ENCODE measurements at places on chromosomes 3 and 15. TPM values are rescaled to one million over a fixed set of nuclear protein-coding genes. Genes with fewer than 3 reads are reported as not detected.

DNA sequence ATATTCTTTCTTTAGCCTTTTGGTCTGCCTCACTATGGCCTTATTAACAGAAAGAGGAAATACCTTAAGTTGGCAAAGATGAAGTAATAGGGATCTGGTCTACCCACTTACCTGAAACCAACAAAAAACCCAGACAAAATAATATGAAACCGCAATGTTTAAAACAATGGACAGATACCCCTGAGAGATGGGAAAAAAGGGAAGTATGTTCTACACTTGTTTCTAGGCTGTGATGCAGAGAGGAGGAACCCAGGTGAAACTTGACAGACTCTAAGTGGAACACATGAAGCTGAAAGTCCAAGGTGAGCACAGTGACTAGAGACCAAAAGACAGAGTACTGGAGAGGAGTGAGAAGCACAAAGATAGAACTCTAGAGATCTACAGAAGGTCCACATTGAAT, 78.4 kb downstream of the NR2E3 start:
- DNase-seq: no peak

DNA sequence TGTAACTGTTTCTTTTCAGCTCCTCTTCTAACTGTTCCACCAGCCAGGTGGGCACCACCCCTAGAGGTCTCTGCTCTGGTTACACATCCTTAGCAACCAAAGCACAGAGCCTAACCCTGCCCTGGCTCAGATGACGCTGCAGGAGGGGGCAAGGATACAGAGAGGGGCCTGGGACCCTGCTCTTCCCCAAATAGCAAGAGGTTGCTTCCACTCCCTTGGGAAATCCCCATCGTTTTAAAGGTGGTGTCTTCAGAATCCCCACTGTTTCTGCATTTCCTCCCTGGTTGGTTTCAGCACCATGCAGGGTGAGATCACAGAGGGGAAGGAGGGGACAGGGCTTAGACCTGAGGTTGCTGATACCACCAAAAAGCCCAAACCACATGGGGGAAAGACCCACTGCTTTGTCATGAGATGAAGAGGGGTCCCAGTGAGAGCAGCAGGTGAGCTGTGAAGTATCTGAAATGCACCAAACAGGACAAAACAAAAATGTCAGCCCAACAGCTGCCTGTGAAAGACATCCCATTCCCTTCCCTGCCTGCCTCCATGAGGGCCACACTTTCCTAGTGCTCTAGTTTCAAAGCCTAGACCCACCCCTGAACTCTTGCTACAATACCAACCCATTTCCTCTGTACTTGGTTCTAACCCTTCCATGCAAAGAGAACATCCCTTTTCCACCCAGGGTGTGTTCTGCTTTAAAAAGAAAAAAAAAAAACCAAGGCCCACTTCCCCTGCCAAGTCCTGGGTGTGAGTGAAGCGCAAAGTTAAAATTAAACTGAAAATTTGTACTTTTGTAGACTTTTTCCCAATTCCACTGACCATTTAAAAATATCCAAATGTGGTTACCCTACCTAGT, 29.0 kb downstream of the ANP32A start:
- no peak for DNase-seq

Gene FANCD2OS
- not detected for total RNA-seq

Gene CYP1A2
- not detected for total RNA-seq

Data from left ventricle myocardium superior (tissue), 1 donor.